ENCODE measurements at places on chromosomes 2 and 18.

DNA sequence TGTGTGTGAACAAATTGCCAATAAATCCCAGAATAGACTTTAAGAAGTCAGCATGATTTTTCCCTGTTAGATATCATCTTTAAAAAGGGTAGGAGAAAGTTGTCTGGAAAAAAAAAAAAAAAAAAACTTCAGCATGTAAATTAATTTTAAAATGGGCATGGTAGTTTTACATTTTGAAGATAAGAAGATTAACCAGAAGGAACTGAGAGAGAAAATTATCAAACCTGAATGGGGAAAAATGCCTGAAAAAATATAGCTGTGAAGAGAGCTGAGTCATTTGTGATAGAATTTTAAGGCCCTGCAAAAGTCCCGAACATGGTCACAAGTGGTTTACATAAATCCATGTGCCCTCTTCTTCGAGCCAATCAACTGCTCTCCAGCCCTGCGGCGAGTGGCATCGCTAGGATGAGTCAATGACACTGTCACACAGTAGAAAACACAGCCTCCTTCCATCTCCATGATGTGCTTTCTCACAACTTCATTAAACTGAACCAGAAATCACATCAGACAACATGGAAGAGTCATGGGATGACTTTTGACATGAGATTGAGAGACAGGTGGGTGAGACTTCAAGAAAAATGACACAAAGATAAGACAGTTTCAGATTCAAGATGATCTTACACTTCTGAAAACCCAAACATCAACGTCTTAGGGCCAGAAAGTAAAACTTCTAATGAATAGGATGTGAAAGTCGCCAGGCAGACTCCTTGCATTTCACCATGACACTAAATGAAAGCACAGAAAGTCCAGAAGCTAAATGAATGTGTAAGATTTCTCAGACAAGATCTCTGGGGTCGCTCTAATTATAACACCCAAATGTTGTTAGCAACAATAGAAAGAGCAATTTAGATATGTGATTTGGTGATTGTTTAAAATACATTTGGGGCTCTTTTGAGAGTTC lies 273.0 kb upstream of the ID2 start:
- peak; percentile 76 for DNase-seq

GRCh38 chr2:85996591-85996990 lies 107.8 kb upstream of the ST3GAL5 start:
- no peak for DNase-seq

DNA sequence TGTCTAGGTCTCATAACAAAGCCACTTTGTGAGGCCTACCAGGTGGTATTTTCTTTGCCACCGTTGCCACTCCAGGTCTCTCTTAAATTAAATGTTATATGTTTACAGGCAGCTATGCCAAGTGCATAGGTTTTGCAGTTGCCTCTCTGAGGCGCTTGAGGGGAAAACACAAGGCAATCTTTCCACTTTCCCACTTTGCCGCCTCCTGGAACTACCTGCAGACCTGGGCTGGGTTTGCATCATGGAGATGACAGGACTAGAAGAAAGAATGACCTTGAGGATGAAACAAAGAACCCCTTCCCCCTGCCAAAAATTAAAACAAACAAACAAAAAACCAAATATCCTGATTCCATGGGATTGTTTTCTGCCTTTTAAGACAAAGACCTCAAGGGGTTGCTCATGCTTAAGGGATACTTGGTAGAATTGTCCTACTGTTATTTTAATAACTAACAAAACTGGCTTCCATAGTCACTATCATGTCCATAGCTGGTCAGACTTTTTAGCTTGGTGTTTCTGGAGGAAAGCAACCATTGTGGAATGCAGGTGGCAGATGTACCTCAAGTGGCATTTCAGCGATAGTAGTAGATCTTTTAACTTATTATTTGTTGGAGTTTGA lies 159.9 kb downstream of the PRPF40A start:
- DNase-seq = no peak

GRCh38 chr18:59549503-59550173 lies 147.6 kb downstream of the CCBE1 start:
- DNase-seq = no peak

GRCh38 chr18:74412116-74412880 lies 44.8 kb downstream of the DIPK1C start:
- no peak for DNase-seq

- DNase-seq = no peak
These were observed 506.1 kb downstream of the PARD3B start for GRCh38 chr2:205051417-205051816.

GRCh38 chr18:44458777-44459176 lies 221.9 kb upstream of the SETBP1 start:
- no peak for DNase-seq

GRCh38 chr18:37412829-37413228 lies 152.8 kb downstream of the CELF4 start:
- DNase-seq = no peak

DNA sequence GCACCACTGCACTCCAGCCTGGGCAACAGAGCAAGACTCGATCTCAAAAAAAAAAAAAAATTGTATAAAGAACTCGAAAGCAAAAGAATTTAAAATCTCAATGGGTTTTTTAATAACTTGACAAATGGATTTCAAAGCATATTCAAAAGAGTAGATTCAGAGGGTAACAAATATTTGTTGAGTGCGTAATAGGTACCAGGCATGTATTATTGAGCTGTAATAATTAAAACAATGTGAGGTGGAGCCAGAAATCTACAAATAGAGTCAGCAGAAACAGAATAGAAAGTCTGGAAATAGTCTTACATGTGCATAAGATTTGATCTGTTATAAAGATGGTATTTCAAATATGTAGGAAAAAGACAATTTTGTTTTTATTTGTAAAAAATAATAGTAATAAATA lies 19.1 kb upstream of the RAB11FIP5 start:
- no peak for DNase-seq

- DNase-seq = no peak
These were observed at the start of gene KCNK3 for GRCh38 chr2:26692279-26692896. TSS of gene KCNK3 (plus strand) at chr2:26692722. CDS start at chr2:26692876, 154 bp downstream.

DNA sequence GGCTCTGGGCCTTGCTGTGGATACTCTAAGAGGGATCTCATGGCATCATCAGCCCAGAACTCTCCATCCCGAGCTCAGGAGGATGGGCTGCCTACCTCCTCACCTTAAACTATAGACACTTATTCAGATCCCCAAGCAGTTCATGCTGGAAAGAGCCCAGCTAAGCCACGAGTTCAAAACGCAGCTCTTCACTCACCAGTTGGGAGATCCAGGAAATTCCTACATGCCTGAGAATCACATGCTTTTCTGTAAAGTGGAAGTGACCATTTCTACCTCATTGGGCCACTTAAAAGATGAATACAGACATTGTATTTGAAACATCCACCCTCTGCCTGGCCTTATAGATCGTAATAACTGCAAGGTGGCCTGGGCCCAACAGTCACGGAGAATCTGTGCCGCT lies 6.6 kb downstream of the ATOH8 start:
- no peak for DNase-seq

- DNase-seq = no peak
These were observed 63.6 kb downstream of the CERS6 start for GRCh38 chr2:168519534-168520308.

DNA sequence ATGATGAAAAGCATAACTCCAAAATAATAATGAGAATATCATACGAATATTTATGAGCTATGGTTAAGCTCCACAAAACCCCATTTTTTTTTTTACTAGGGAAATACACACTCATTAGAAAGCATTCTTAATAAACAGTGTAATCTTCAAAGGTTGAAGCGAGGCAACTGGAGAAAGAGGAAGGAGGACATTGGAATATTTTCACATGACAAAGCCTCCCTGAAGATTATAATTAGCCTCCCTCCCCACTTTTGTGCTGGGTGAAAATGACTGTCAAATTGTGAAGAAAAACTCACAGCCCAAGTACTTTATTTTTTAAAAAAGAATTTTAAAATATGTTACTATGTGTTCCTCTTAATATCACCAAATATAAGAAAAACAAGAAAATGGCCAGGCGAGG lies 64.1 kb upstream of the NFU1 start:
- DNase-seq = no peak

DNA sequence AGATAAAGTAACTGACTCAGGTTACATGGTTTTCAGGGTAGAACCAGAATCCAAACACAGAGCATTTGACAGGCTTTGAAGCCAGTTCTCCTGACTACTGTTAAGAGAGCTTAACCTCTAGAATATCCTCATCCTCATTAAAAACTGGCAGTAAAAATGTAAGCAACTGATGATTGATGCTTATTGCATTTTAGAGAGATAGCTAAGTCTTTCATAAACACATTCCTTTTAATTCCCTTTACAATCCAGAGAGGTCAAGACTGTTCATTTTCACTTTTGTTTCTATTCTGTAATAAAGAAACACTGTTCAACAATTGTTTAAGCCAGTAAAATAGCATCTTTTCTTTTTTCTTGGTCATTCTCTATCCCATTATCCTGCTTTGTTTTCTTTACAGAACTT lies 53.9 kb upstream of the RAB27B start:
- DNase-seq = no peak

- no peak for DNase-seq
These were observed 2.8 kb downstream of the NOL4 start for GRCh38 chr18:34221971-34222306.

DNA sequence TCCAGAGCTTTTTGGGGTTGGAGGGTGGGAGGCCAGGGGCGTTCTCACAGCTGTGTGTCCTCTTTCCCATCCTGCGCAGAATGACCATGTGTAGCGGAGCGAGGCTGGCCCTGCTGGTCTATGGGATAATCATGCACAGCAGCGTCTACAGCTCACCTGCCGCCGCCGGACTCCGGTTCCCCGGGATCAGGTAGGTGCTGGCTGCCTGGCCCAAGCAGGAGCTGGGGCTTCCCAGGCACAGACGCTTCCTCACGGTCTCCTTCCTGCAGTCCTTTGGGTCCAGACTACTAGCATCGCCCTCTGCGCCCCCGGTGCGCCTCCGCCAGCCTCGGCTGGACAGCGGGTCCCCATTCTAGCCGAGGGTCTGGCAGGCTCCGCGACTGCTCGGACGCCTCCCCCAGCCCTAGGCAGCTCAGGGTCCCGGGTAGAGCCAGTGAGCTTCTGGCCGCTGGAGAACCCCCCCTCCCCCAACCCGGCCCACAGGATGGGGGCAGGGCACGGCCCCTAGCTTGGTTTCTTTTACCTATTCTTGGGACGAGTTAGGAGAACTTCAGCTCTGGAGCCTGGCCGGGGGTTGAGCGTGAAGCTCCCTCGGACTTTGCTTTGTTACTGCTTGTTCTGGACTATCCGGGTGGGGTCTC lies 756 bp downstream of the ADCYAP1 start:
- no peak for DNase-seq

- DNase-seq = no peak
These were observed at the start of gene DOK6 for GRCh38 chr18:69400253-69400975. TSS of gene DOK6 (plus strand) at chr18:69400888.

DNA sequence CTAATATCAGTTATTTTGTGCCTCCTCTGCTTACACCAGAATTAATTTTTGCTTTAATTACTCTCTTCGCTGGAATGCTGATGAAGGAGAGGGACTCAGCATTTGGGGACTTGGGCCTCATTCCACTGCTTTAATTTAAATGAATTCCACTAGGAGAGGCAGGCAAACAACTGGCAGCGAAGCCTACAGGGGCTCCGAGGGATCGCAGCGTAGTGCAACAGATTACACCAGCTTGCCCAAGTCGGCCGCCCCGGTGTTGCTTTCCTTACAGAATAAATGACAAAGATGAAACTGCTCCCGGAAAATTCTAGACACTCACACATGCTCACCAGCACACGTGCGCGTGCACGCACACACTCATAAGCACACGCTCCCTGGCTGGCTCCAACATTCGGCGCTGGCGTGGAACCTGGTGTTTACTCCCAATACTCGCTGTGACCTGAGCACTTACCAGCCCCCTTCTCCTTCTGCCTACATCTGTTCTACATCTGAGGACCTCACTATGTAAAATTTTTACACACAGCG lies 175.4 kb downstream of the ZNF521 start:
- DNase-seq = no peak

DNA sequence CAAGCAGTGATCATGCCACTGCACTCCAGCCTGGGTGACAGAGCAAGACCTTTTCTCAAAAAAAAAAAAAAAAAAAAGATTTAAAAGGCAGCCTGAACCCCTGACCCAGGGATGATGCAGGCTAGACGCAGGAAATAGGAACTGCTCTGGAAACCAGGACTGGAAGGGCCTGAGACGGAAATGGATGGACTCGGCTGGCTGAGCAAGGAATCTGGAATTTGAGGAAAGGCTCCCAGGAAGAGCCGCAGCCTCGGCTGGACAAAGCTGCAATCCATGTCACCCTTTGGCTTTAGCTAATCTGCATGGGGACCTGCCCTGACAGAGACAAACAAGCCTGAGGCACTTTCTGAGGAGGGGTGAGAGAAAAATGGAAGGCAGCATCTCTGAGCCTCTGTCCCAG lies 55.0 kb upstream of the DAPL1 start:
- DNase-seq = no peak

DNA sequence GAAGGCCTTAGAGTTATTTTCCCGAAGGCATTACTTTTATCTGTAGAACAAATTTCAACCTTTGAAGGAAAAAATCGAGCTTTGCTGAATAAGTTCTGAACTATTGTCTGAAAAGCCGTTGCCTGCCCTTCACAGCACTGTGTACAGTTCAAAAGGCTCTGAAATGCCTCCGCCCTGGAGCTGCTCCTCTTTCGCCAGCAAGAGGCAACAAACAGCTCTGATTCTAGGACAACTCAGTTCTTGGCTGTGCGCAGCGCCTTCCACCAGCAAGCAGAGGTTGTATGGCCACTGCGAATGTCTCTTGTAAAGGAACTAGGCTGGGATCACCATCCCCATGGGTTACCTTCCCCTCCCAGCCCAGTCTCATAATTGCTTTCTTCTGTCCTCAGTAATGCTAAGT lies 308.5 kb downstream of the GBX2 start:
- no peak for DNase-seq

- no peak for DNase-seq
These were observed 70.8 kb upstream of the GATA6 start for GRCh38 chr18:22098563-22098989.

GRCh38 chr2:3839476-3839875 lies 136.1 kb downstream of the DCDC2C start:
- DNase-seq = no peak

- DNase-seq = no peak
These were observed 2.4 kb downstream of the CYP27C1 start for GRCh38 chr2:127217470-127218325.

DNA sequence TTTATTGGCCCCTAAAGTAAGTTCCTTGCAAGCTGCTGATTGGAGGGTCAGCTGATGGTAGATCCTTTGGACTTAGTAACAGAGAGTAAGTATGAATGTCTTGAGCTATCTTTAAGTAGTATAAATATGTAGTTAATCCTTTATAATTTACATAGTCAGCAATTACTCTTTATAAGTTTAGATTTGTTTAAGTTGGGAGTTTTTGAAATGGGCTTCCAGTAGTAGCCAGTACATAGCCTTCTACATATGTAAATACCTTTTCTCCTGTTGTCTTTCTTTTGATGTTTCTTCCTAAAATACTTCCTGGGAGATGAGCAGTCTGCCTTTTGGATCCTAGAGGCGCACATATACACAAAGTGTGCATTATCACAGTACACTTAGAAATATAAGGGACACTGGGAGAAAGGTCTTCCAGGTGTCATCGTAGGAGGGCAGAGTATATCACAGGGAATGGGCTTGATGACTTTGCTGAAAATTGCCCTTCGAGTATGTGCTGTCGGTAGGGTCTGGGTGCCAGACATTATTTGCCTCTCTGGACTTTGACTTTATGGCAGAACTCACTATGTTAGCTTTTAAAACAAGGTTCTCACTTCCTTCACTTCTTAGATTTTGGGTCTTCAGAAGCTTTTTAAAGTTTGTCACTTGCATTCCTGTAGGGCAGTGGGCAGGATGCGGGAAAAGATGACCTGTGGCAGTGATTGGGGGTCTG lies 21.6 kb downstream of the TTLL4 start:
- DNase-seq = no peak

GRCh38 chr2:30239308-30239985 lies 8.1 kb downstream of the LBH start:
- DNase-seq = peak; percentile 76

- no peak for DNase-seq
These were observed 150.1 kb downstream of the AGAP1 start for GRCh38 chr2:235643680-235644511.

Measured in CD4-positive, alpha-beta T cell treated with Interleukin-4 for 4 hours (primary cell).